ENCODE measurements at places on chromosomes 3 and 15.

DNA sequence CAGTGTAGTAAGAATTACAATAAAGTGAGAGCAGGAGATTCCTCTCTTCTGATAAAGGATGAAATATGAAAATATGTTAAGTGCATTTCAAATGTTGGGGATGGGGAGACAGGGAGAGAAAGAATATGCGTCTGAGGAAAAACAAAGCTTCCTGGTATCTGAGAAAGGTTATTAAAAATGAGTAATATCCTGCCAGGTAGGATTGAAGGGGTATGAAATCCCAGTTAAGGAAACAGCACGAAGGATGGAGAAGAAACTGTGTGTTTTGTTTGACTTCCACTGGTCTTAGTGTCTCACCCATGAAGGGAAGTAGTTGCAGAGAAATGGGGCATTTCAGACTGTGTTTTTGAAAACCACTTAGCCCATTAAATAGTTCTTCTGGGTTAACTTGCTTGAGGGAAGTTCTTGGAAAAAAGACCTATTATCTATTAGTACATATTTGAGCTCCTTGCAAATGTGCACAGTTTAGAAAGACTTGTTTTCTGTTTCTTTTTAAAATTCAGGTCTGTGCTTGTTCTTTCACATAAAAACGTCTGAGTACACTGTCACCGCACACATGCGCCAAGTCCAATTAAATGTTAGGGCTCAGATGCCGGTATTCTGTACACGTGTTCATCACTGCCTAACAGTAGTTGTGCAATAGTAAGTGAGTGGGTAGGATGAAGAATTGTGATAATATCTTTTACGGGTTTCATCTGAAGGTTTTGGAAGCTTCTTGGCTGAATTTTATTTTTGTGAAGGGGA is 196.1 kb upstream of the P2RY1 start:
- no peak for DNase-seq

GRCh38 chr3:186208296-186208989 is 99.6 kb upstream of the ETV5 start:
- no peak for DNase-seq

- no peak for DNase-seq
Measured at GRCh38 chr3:195893516-195893915, 14.8 kb downstream of the TNK2 start.

DNA sequence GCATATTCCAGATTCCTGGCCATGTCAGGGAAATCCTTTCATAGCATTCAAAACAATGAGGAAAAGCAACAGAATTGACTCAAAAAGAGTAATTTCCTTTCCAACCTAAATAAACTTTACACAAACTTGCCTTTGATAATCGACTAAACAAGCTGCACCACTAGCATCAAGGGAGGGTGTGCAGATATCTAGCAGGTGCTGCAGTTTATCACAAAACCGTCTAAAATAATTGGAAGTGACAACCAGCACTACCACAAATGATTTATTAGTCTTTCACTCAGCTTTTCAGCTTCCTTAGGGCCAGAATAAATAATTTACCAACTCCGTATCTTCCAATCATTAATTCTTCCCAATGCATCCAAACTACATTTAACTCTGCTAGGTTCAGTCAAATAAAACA is 71.7 kb downstream of the TBC1D5 start:
- DNase-seq: no peak

GRCh38 chr3:129892486-129892856 is 1.0 kb downstream of the TMCC1 start:
- DNase-seq: peak; percentile 4

DNA sequence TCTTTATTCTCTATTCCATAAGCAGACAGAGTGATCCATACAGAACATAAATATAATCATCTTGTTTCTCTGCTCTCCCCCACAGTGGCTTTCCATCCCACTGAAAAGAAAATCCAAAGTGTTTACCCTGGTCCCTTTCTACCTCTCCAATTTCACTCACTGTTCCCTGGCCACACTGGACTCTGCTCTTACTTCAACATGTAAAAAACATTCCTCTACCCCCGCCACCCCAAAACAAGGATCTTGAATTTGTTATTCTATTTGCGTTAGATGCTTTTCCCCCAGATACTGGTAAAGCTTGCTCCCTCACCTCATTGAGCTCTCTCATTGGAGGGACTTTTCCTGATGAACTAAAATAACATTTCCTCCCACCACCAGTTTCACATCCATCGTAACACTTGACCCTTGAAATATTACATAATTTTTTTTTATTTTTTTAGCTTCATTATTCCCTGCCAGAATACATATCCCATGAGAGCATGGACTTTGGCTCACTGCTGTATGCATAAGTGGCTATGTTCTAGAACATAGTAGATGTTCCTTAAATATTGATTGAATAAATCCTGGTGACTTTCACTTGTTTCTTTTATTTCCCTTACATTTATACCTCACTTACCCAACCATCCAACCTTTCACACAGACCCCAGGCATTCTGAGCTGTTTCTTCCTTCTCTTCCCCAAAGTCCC is 162.7 kb upstream of the MEIS2 start:
- DNase-seq: no peak

GRCh38 chr15:63599401-63600000 is 2.3 kb downstream of the FBXL22 start:
- DNase-seq: no peak

DNA sequence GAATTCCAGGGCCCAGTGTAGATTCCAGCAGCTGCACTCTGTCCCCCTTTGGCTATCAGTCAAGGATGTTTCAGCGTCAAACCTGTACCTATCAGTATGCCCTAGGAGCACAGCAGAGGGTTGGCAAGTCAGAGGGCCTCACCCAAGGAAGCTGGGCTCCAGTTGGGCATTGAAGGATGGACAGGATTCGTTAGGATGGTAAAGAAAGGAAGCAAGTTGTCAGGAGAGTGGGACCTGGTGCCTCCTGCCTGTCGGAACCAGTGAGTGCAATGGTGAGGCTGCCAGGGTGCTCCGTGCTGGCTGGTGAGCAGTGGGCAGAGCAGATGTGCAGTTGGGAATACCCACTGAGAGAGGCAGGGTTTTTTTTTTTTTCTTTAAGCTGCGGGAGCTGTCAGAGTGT is 157.2 kb downstream of the CHDH start:
- DNase-seq: no peak

DNA sequence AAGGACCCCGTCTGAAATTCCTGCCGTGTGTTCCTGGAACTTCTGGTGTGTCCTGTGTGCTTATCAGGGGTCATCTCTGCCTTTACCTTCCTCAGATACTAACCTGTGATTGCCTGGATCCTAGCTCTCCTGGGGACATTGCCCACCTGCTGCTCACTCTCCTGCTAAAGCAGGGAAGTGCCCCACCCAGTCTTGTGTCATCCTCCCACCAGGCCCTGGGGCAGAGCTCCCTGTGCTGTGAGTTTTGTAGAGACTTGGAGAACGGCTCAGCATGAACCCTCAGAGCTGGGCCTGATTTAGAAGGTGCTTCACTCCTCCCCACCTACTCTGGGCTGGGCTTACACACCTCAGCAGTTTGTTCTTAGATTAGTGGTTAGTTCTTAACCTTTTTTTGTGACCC is 3.8 kb upstream of the TMEM44 start:
- DNase-seq: no peak
